ENCODE measurements at places on chromosomes 2 and 18.

DNA sequence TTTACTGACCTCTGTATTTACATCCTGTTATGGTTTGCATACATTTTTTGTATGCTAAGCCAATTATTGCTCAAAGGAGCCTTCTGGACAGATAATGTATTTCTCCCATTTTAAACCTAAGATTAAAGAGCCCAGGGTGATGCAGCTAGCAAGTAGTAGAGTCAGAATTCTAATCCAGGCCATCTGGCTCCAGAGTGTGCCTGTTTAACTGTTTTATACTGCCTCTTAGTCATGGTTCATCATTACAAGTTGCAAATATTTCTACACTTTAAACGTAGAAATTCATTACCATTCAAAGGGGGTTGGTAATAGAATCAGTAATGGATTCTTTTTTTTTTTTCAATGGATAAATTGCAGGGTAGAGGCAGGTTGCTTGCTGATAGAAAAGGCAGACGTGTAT, 52.4 kb downstream of the EPC2 start:
- no peak for DNase-seq

GRCh38 chr2:200216310-200216709, 90.2 kb upstream of the SPATS2L start:
- no peak for DNase-seq

DNA sequence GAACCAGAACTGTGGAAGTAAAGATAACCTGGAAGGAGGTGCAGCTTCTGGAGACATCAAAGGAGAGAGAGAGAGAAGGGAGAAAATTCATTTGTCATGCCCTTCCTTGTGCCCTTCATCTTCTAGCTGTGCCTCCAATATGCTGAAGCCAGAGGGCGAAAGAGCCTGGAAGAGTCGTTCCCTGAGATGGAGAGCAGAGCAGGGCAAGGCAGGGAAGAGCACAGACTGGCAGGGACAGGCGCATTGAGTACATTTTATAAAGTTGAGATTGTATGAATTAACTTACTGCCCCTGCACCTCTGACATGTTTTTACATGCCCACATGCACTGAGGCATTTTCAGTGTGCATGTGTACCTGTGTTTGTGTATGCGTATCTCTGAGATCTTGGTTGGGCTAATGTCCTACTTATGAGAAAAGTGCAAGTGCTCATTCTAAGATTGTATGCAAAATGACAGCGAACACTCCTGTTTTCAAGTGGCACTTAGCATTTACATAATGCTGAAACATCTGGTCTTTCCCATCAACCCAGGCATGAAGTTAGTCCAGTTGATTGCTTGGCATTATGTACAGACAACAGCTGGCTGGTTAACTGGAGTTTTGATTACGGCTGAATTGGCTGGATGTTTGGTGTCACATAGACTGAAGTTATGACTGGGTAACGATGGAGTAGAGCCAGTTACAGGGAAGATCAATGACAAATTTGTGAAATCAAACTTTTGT, 23.7 kb upstream of the MMADHC start:
- no peak for DNase-seq

DNA sequence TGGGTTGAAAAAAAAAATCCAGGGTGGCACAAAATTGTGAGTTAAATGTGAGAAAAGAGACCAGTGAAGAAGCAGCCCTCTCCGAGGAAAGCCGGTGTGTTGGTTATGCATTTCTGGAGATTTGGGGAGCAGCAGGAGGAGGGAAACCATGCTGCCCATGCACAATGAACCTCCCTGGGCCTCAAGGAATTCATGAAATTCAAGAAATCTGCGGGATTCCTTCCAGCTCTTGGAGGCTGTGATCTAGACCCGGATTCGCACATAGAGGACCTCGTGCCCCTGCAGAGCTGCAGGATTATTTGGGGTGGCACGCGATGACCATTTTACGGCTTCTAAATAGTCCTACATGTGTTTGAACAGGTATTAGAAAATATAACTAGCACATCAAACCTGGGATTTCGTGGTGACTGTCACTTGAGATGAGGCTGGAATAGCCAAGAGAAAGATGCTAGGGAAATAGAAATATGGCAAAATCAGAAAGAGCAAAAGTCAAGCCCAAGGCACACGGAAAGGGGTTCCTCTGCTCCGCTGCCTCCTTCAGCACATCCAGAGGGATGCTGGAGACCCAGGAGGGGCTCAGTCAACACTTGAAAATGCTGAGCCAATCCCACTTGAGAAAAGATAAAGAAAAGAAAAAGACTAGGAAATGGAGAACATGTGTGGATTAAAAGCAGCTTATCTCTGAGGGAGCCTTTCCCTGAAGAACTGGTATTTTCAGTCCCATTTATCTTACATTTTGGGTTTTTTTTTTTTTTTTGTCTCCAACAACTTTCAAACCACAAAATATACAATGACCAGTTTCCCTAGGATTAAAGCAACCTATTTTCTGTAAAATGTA, 22.0 kb downstream of the KCTD1 start:
- DNase-seq = peak; percentile 70

- peak; percentile 77 for DNase-seq
These were observed 23.8 kb downstream of the FBXO41 start for GRCh38 chr2:73260338-73260984.

DNA sequence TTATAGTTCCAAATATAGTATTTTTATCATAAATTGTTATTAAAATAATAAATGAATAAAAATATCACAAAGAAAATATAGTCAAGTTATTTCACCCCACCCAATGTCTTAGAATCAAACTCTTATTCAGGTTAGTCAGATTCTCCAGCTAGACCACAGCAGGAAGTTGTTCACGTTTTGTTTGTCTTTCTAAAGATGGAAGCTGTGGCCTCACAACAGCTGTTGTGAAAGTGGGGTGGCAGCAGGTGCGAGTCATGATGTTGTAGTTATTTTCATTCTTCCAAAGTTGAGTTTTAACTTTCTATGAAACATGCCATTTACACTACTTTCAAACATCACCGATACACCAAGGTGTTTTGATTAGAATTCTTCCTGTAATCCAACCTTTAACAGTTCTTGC, 272.9 kb downstream of the SLC8A1 start:
- DNase-seq = no peak

GRCh38 chr2:204108330-204108751, 171.8 kb downstream of the ICOS start:
- DNase-seq = peak; percentile 77

DNA sequence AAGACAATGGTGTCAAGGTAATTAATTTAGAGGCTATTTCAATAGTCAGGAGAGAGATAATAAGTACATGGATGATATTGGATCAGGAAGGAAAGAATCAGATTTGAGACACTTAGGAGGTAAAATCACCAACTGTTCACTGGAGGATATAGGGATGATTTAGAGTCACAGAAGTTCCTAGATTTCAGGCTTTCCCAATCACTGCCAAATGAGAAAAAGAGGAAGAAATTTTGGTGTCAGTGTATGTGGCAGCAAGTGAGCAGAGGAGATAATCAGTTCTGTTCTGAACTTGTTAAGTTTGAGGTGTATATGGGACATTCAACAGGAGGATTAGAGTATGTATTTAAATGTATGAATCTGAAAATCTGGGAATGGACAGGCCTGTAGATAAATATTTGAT, 640.4 kb downstream of the NR4A2 start:
- DNase-seq = no peak

- no peak for DNase-seq
These were observed 112.2 kb upstream of the TPO start for GRCh38 chr2:1301056-1301455.

- peak; percentile 56 for DNase-seq
These were observed 86.6 kb downstream of the ASB1 start for GRCh38 chr2:238513346-238513745.

DNA sequence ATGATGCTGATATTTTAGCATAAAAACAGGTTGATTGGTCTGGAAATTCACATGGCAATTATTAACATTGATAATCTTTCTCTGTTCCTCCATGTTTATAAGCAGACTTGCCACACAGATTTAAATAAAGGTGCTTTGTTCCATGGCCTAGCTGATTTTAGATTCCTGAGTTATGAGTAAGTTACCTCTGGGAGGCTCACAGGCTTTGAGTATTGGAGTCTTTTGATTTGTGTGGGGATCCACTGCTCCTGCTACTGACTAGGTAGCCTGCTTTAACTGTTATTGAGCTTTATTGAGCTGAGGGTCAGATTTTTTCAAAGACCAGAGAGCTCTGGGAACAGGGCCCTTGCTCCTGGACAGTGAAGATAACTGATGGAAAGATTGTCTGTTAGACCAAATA, 166.1 kb downstream of the ANKRD30B start:
- no peak for DNase-seq

DNA sequence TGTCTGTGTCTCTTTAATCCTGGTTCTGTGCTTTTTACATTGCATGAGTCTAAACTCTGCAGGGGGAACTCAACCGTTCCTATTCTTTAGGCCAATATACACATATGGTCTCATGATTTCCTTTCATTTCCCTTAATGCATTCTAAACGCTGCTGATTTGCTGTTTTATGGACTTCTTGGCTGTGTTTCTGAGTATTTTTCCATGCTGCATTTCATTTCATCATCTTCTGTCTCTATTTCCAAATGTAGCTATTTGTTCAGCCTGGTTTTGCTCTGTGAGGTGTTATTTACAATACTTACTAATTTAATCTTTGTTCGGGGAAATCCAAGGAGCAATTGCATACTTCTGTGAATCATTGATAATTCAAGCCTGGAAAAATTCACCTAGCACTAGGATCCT, 897.2 kb downstream of the TSN start:
- DNase-seq = no peak

GRCh38 chr2:207727261-207727660, 15.8 kb downstream of the CCNYL1 start:
- no peak for DNase-seq

GRCh38 chr18:63539904-63540510, 2.2 kb upstream of the SERPINB12 start:
- DNase-seq = peak; percentile 60

DNA sequence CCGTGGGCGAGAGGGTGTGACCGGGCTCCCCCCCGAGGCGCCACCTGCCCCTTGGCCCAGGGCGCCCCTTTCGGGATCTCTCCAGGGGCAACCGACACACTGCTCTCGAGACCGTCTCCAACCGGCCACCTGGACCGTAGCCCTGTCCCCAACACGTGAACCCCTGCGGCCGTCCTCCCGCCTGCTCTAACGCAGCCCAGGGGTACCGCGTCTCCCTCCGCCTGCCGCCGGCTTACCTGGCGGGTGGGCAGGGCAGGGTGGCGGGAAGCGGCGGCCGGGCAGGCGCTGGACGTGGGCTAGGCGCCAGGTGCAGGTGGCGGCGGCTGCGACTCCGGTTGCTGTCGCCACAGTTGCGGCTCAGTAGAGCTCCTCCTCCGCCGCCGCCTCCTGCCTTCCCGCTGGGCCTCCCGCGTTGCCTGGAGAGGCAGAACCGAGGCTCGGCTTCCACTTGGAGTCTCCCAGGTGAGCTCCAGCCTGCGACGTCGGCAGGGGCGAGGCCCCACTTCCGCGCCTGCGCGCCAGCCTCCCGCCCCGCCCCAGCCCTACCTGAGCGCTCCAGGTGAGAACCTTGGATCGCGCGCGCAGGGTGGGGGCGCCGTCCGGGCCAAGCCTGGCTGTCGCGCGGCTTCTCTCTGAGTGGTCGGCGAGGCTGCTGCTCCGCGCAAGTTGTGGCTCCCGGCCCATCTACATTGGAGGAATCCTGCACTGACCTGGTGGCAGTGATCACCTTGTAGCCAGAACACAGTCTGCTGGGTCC, at the start of gene GALNT3:
Gene GALNT3 (minus strand): TSS at position 469 of the 757 bp plus-strand sequence. CDS start 23,547 bp downstream, outside the sequence.
- peak; percentile 52 for DNase-seq

- no peak for DNase-seq
These were observed 39.2 kb upstream of the EML4 start for GRCh38 chr2:42129947-42130346.

GRCh38 chr2:33452545-33452944, 23.9 kb upstream of the RASGRP3 start:
- no peak for DNase-seq

DNA sequence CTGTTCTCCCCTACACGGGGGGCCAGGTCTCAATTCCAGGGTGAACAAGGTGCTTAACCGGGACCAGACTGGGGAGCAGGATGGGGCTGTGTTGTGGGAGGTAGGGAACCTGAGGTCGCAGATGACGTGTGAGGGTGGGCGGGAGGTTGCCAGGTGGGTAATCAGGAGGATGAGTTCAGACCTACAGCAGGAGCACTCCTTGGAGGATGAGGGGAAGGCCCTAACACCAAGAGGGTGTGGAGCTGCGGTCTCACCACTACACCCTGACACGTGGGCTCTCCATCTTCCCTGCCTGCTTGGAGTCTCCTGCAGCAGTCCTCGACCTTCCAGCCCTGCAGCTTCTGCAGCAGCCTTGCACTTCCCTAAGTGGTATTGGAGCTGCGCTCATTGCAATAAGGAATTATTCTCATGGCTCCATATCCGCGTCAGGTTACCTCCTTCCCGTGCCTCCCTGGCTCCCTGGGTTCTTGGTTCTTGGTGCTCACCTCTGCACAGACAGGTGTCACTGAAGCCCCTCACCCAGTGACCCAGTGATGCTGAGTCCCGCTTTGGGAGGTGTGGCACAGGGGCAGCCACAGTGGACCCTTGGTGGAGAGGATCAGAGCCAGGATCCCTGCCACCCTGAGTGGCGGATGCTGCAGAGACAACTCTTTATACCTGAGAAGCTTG, 15.5 kb downstream of the SH3BP4 start:
- peak; percentile 19 for DNase-seq

DNA sequence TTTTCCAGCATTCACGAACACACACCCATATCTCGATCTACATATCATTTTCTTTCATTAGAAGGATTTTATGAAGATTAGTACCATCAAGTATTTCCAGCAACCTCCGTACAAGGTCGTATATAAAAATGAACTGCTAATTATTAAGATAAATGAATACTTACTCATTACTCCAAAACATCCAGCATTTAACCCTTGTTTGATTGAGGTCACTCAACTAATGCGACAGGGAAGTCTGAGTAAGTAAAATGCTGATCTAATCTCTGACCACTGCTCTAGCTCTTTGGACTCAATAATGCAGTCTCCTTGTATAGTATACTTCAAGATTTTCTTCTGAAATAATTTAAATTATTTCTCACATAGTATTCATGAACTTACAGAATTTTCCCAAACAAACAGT, 2.0 kb downstream of the ABHD3 start:
- no peak for DNase-seq

DNA sequence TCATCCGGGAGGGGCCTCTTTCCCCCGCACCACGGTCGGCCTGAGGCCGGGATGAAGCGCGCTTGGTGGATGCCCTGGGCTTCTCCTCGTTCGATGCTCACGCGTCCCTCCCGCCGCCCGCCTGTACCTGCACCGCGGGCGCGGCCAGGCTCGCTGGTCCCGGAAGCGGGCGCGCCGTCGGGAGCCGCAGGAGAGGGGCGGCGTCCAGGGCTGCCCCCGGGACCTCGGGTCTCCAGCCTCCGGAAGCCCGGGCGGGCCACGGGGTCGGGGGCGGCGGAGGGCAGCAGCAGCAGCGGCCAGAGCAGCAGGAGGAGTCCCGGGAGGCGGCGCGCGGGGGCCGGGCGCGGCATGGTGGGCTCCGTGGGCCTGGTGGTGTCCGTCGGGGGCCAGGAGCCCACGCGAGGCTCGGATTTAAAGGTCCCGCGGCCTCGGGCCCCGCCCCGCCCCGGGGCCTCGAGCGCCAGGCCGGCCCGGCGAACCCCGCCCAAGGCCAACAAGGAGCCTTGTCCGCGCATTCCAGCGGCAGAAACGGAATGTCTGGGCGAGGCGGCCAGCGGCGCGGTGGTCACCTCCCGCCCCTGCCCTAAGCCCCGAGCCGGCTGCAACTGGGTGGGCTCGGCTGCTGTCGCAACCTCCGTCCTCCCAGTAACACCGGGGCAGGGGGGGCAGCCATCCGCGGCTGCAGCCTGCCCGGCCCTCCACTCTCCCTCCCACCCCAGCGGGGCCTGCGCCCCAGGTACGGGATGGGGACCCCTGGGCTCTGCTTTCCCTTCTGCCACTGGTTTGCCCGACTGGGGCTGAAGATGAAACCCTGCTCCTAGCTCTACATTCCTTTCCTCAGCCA, at the start of gene MATN3:
Gene MATN3 (minus strand): TSS at position 387 of the 844 bp plus-strand sequence. CDS start 37 bp downstream, at position 350.
- peak; percentile 87 for DNase-seq

Data from astrocyte of the hippocampus (primary cell).